Spleen (tissue), 13 donors: ENCODE measurements at places on chromosomes 12 and 14. TPM values are rescaled to one million over a fixed set of nuclear protein-coding genes. Genes with fewer than 3 reads are reported as not detected.

GRCh38 chr12:19972325-19973288 lies 395.7 kb upstream of the PDE3A start:
- H3K27me3 ChIP-seq: no peaks in the 10 kb centered on the region
- H3K36me3 ChIP-seq: no peaks in the 10 kb centered on the region
- no peaks in the 10 kb centered on the region for H3K4me1 ChIP-seq
- no peak overlapping the region for H3K27ac ChIP-seq
- DNase-seq: no peak

GRCh38 chr12:31803306-31804184 lies 74.7 kb upstream of the AMN1 start:
- DNase-seq: no peak
- no peaks in the 10 kb centered on the region for H3K36me3 ChIP-seq
- H3K4me3 ChIP-seq: no peak overlapping the region

- H3K4me1 ChIP-seq: peaks cover 21% of the 10 kb centered on the region
- H3K36me3 ChIP-seq: no peaks in the 10 kb centered on the region
- DNase-seq: peak; percentile 15
- H3K27ac ChIP-seq: no peak overlapping the region
- no peak overlapping the region for H3K4me3 ChIP-seq
Measured at GRCh38 chr14:74518221-74518620, 24.7 kb downstream of the ISCA2 start.

NGB gene
- not detected for polyA plus RNA-seq

DNA sequence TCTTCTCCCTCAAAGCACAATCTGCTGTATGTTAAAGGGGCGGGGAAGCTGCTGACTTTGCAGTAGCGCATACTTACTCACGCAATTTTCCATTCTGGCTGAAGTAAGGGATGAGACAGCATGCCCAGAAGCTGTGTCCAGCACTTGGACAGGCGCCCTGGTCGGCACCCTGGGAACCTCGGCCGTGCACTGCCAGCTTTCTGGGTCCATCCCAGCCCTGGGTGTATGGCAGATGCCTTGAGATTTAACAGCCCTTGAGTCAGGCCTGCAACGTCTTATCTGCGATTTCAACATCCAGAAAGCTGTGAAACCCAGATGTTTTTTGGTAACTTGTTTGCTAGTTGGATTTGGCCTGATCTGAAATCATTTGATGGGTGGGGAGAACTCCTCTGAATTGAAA lies 16.1 kb downstream of the EML1 start:
- no peak for DNase-seq
- H3K36me3 ChIP-seq: no peaks in the 10 kb centered on the region

TEAD4 gene
- 11.7 TPM for polyA plus RNA-seq

TAS2R19 gene
- 0.38 TPM for polyA plus RNA-seq

ADGRD1 gene
- 0.89 TPM for polyA plus RNA-seq

GRCh38 chr14:99389174-99389826 lies 91.4 kb downstream of the SETD3 start:
- H3K4me3 ChIP-seq: no peak overlapping the region
- H3K36me3 ChIP-seq: peaks cover 7% of the 10 kb centered on the region
- H3K27ac ChIP-seq: no peak overlapping the region
- no peak for DNase-seq
- H3K27me3 ChIP-seq: peaks cover 3% of the 10 kb centered on the region

- H3K4me1 ChIP-seq: no peaks in the 10 kb centered on the region
- H3K27ac ChIP-seq: no peak overlapping the region
- H3K27me3 ChIP-seq: no peaks in the 10 kb centered on the region
- H3K4me3 ChIP-seq: no peak overlapping the region
- no peaks in the 10 kb centered on the region for H3K36me3 ChIP-seq
- DNase-seq: no peak
Measured at GRCh38 chr12:80986224-80986623, 48.5 kb upstream of the LIN7A start.

DNA sequence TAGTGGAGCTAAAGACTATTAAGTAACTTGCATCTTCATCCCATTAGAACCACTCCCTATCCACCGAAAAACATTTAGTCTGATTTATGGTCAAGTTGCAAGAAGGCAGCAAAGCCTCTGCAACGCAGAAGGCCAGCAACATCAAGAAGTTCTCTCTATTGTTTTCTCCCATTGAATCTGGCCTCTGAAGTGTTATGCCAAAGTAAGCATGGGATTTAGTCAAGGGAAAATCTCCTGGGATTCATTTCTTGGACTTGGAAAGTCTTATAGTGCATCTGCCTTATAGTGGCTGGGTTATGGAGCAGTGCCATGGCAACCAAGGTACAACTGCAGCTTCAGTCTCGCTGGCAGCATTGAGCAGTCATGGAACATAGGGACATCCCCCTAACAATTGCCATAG lies 87.7 kb upstream of the KRR1 start:
- no peak overlapping the region for H3K27ac ChIP-seq
- no peak for DNase-seq
- no peak overlapping the region for H3K4me3 ChIP-seq
- H3K36me3 ChIP-seq: no peaks in the 10 kb centered on the region
- no peaks in the 10 kb centered on the region for H3K27me3 ChIP-seq
- H3K4me1 ChIP-seq: no peaks in the 10 kb centered on the region

ASIC1 gene
- polyA plus RNA-seq: 0.16 TPM

DNAI7 gene
- polyA plus RNA-seq: 0.03 TPM

GRCh38 chr14:60355768-60356167 lies 106.7 kb downstream of the PPM1A start:
- no peak overlapping the region for H3K4me3 ChIP-seq
- H3K36me3 ChIP-seq: no peaks in the 10 kb centered on the region
- H3K4me1 ChIP-seq: no peaks in the 10 kb centered on the region
- no peaks in the 10 kb centered on the region for H3K27me3 ChIP-seq

DNA sequence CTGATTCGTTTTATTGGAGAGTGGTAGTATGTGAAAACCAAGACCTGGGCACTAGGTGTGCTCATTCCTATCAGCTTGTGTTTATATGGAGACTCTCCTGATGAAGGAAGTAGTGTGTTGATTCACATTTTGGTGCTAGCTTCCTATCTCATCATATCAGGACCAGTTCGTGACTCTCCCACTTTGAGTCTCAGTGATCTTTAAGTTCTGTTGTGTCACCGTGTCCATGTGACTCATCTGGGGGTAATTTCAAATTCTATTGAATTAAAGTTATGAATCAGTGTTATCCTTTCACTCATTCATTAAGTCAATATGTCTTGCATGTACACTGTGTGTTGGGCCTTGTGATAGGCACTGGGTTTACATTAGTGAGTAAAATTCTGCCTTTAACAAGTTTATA lies 180.2 kb downstream of the CACNA1C start:
- no peaks in the 10 kb centered on the region for H3K27me3 ChIP-seq
- no peak for DNase-seq
- no peaks in the 10 kb centered on the region for H3K36me3 ChIP-seq
- no peak overlapping the region for H3K4me3 ChIP-seq
- no peak overlapping the region for H3K27ac ChIP-seq

DNA sequence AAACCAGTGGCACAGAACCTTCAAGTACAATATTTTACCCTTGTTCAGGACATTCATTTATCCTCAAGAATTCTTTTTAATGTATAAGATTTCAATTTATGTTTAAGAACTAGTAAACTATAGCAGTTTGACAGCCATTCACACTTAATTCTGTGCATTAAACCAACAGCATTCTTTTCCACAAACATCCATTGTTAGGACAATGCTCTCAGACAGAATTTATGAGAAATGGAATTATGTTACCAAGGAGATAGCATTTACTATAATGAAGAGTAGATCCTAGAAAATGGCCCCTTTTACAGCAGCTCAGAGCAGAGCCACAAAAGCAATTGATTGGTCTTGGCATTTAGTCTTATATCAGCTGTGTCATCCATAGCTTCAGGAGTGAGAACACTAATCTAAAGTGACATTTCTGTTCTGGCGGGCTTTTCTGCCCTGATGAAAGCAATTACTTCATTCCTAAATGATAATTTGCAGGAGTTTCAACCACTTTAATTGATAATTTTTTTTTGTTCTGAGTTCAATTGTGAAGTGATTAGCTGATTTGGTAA lies 268.9 kb downstream of the NPAS3 start:
- H3K4me1 ChIP-seq: no peaks in the 10 kb centered on the region
- DNase-seq: no peak
- H3K27me3 ChIP-seq: no peaks in the 10 kb centered on the region
- no peak overlapping the region for H3K4me3 ChIP-seq
- H3K36me3 ChIP-seq: no peaks in the 10 kb centered on the region

HPD gene
- polyA plus RNA-seq: 0.78 TPM

KIF26A gene
- 1.2 TPM for polyA plus RNA-seq

TCL1B gene
- polyA plus RNA-seq: 0.93 TPM

DNA sequence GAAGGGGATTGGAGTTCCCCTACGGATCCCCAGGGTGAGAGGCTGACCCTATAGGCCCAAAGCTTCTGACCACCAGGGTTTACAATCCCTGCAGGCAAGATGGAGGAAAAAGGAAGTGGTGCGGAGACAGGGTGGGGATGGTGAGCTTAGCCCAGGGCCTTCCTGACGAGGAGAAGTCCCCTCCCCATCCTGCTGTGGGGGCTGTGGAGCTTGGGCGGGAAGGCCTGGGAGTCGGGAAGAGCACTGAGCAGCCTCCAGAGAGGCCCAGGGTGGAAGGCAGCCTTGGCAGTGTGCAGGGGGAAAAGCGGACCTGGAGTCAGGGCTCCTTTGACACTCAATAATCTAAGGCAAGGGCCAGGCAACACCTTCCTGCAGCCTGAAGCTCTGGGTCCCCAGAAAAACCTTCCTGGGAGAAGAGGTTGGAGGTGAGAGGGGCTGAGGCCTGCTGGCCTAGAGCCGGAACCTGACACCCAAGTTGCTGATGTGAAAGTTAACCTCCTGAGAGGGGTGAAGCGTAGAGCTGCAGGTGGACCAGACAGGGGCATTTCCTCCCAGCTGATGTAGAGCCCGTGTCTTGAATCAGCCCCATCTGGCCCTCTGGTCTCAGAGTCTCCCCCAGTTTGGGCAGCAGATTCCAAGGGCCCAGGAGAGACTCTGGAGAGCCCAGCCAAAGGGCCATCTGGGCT lies 6.0 kb downstream of the HDAC7 start:
- H3K4me1 ChIP-seq: peaks cover 88% of the 10 kb centered on the region
- H3K4me3 ChIP-seq: peak overlapping the region; percentile 69
- DNase-seq: no peak
- H3K27me3 ChIP-seq: no peaks in the 10 kb centered on the region
- peak overlapping the region; percentile 93 for H3K27ac ChIP-seq

GRCh38 chr12:48817873-48818830 lies at the start of gene CACNB3:
TSS of gene CACNB3 (plus strand) at chr12:48818496. CDS start at chr12:48818930, 434 bp downstream.
- H3K4me3 ChIP-seq: peak within 1 kb of the TSS; percentile 59
- no peaks in the 10 kb centered on the region for H3K36me3 ChIP-seq
- no peak within 1 kb of the TSS for H3K27ac ChIP-seq
- DNase-seq: peak; percentile 93
- H3K4me1 ChIP-seq: peaks cover 52% of the 10 kb centered on the region
- H3K27me3 ChIP-seq: peaks cover 23% of the 10 kb centered on the region

SERPINA3 gene
- polyA plus RNA-seq: 88.3 TPM

DNA sequence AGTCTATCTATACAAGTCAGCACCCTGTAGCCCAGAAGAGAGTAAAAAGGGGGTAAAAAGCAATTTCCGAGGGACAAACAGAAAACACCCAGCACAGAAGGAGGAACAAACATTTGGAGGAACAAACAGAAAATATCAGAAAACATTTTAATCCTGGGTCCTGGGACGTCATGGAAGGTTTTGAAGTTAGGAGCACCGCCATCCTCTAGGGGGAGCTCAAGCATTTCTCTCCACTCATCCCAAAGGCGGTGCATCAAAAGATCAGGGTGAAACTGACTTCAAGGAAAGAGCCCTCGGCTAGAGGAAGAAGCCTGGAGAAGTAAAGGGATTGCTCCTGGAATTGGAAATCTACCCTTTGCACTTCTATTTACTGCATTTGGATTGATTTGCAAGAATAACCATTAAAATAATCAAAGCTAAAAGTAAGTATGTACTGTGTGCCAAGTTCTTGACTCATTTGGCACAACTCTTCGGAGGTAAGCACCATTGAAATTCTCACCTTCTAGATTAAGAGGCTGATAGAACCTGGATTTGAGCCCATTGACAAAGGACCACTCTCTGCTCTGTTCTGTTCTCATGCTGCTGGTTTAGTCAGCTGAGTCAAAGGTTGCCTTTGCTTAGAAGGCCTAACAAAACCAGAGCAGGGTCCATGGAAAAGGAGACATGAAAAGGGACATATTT lies 17.2 kb upstream of the POC1B start:
- H3K27ac ChIP-seq: no peak overlapping the region
- no peaks in the 10 kb centered on the region for H3K36me3 ChIP-seq
- H3K4me1 ChIP-seq: peaks cover 17% of the 10 kb centered on the region
- DNase-seq: no peak
- H3K27me3 ChIP-seq: no peaks in the 10 kb centered on the region
- no peak overlapping the region for H3K4me3 ChIP-seq

DNA sequence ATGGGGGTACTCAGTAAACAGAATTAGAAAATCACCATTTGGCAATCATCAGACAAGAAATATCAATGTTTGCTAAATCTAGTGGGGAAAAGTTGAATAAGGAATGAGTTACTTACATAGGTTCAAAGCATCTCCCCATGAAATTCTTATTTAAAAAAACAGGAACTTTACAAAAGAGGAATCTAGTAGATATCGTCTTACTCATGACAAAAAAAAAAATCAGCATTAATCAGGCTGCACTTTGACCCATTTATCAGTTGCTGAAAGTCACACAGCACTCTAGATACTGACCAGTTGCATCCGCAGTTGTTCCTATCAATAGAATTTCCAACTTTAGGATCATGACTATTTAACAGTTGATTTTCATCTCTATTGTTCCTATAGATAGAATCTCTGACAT lies 5.8 kb upstream of the DICER1 start:
- peaks cover 5% of the 10 kb centered on the region for H3K4me1 ChIP-seq
- DNase-seq: no peak
- H3K36me3 ChIP-seq: no peaks in the 10 kb centered on the region
- H3K27ac ChIP-seq: no peak overlapping the region
- H3K4me3 ChIP-seq: no peak overlapping the region

DNA sequence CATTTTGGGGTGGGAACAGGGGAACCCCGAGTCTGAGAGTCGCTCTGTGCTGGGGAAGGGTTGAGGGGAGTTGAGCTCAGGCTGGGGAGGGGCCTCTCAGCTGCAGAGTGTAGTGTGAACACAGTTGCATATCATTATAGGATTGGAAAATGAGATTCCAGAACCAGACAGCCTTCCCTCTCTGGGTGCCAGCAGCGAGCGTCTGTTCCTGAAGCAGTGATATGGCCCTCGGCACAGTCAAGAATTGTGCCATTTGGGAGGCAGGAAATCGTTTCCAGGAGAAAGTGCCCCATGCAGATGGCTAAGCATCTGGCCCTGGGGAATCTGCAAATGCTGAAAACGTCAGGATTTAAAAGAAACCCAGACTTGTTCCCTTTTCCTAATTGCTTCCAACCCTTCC lies 70.4 kb upstream of the SFSWAP start:
- H3K27ac ChIP-seq: no peak overlapping the region
- H3K36me3 ChIP-seq: no peaks in the 10 kb centered on the region
- H3K27me3 ChIP-seq: peaks cover 7% of the 10 kb centered on the region
- H3K4me1 ChIP-seq: no peaks in the 10 kb centered on the region

ALG10B gene
- polyA plus RNA-seq: 1.9 TPM

MMP14 gene
- 30.8 TPM for polyA plus RNA-seq
